ENCODE measurements at places on chromosomes 7 and 10. TPM values are rescaled to one million over a fixed set of nuclear protein-coding genes. Genes with fewer than 3 reads are reported as not detected.

RAB11FIP2 gene
- 16.5 TPM for total RNA-seq

TMEM273 gene
- total RNA-seq: 0.13 TPM

OR13A1 gene
- total RNA-seq: not detected

HIF1AN gene
- 16.9 TPM for total RNA-seq

RARRES2 gene
- 1.7 TPM for total RNA-seq

ATG9B gene
- 1.2 TPM for total RNA-seq

C10orf143 gene
- 0.13 TPM for total RNA-seq

CEP55 gene
- 5.5 TPM for total RNA-seq

CYP3A4 gene
- total RNA-seq: not detected

TMEM213 gene
- not detected for total RNA-seq

SLC26A5 gene
- total RNA-seq: not detected

CYP2E1 gene
- 0.86 TPM for total RNA-seq

ASB10 gene
- not detected for total RNA-seq

AKR1C4 gene
- total RNA-seq: not detected

ALDH18A1 gene
- 183 TPM for total RNA-seq

CPVL gene
- 0.20 TPM for total RNA-seq

TMEM130 gene
- 1.0 TPM for total RNA-seq

ANKRD26 gene
- 6.8 TPM for total RNA-seq

TRIM50 gene
- total RNA-seq: not detected

ABCC2 gene
- total RNA-seq: 1.2 TPM

INTS15 gene
- total RNA-seq: 10.1 TPM

CPA5 gene
- total RNA-seq: not detected

RGR gene
- total RNA-seq: not detected

MBL2 gene
- total RNA-seq: not detected

MUC3A gene
- not detected for total RNA-seq

NKX1-2 gene
- total RNA-seq: not detected

RNF133 gene
- total RNA-seq: 0.46 TPM

MRLN gene
- total RNA-seq: not detected

ANXA8 gene
- not detected for total RNA-seq

LRRD1 gene
- total RNA-seq: 0.07 TPM

EGFR gene
- 47.8 TPM for total RNA-seq

PLPP4 gene
- total RNA-seq: 4.3 TPM

CRTAC1 gene
- 0.07 TPM for total RNA-seq

CHAT gene
- not detected for total RNA-seq

PNLIPRP1 gene
- total RNA-seq: not detected

SLC29A3 gene
- 1.3 TPM for total RNA-seq

AGMO gene
- total RNA-seq: 5.5 TPM

PTF1A gene
- not detected for total RNA-seq

BICC1 gene
- 124 TPM for total RNA-seq

ITPRID1 gene
- not detected for total RNA-seq

MEIG1 gene
- 0.46 TPM for total RNA-seq

GJD4 gene
- total RNA-seq: 0.10 TPM

SFTPA1 gene
- total RNA-seq: not detected

PON1 gene
- not detected for total RNA-seq

AKR1C8 gene
- total RNA-seq: not detected

BTBD16 gene
- not detected for total RNA-seq

DOCK1 gene
- 68.6 TPM for total RNA-seq

ST7 gene
- 23.3 TPM for total RNA-seq

SPDYE8 gene
- total RNA-seq: not detected

NXPH1 gene
- not detected for total RNA-seq

DNAJC30 gene
- total RNA-seq: 3.5 TPM
